ENCODE measurements at places on chromosomes 4 and X.

DNA sequence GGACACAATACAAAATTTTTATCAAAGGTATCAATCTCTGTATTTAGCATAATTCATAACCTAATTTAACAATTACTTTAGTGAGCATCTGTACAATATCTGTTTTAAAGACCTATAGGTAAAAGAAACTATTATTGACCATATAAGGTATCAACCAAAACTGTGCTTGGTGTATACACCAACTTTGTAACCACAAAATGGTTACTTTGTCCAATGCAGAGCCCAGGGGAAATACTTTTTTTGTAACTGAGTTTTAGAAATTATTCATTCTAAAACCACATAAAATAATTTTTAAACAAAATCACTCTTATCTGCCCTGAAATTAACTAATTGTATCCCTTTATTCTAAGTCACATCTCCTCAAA lies 5.0 kb downstream of the CXXC4 start:
- no peak for DNase-seq

- no peak for DNase-seq
These were observed 125.9 kb upstream of the ETNPPL start for GRCh38 chr4:108888769-108889168.

DNA sequence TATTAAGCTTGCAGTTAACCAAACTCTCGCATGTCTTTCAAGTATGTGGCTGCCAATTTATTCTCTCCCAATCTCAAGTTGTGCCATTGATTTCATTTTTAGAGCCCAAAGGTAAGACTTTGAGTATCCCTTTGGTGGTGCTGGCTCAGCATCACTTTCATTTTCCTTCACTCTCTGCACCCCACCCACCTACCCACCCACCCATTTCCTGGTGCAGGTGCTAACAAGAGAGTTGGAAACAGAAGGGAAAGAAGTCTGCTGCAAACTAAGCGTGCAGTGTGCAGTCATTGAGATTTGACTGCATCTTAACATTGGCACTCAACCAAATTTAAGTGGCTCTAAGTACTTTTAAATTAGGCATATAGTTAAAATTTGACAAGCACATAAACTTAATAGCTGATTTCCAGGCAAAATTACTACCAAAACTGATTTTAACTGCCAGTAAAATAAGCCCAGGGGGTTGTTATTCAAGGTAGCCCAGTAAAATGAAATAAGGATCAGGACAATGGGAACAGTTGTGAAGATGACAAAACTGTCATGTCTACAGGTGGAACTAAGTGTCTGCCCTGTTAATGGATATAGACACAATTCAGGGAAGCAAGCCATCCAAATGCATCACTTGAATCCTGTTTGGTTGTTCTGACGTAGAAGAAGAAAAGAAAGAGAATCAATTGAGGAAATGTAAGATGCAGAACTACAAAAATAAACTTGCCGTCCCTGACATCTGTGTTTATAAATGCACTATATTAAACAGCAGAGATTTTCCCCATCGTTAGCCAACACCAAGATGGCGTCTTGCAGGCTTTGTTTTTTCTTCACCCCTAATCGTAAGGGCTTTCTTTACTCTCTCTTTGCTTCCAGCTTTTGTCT lies 184.2 kb downstream of the KDR start:
- DNase-seq = no peak

DNA sequence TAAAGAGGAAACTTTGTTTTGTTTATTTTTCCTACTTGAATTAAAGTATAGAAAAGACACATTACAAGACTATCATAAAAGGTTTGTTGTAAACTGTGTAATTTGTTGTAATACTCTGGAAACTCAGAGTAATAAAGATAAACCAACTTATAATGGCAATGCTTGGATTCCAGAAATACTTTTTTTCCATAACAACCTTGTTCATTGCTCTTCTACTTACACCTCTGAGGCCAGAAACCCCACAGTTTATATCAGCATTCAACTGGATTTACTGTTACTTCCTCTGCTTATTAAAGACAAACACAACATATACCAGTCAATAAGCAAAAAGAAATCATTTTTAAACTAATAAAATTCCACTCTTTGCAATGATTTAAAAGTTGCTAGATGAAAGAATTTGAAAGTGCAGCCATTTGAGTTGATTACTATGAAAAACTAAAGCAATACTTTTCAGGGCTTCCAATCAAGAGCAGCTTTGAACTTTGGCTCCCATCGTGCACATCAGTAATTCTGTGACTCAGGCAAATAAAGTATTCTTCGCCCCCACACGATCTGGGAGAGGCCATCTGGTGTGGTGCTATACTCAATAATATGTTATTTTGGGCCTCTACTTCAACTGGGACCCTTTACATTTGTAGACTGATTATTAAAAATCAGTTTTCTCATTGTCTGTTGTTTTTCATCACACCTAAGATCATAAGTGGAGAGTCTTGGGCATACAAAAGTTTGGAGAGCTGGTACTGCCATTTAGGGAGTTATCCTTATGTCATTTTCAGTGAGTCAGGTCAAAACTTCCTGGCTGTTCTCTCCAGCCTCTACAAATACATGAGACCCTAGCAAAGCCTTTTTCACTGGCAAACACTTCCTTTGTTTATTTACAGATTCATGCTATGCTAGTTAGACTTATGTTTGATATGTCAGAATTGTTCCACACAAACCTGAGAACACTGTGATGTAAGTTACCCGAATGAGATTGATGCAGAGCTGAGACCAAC lies 20.5 kb downstream of the DDIT4L start:
- DNase-seq = no peak

DNA sequence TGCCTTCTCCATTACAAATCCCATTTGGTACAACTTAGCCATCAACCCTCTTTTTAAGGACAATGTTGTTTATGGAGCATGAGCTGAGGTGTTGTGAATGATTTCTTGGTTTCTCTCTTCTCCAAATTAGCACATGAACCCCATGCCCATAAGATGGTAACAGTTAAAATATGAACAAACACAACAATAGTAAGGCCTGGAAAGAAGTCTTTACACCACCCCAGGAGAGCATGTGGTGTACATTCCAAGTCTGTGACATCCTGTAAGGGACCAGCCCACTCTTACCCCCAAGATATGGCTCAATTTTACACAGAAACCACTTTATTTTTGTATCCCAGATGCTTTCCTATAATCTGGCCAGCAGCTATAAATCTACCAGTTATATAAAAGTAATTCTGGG lies 226.1 kb downstream of the COX18 start:
- DNase-seq = no peak

DNA sequence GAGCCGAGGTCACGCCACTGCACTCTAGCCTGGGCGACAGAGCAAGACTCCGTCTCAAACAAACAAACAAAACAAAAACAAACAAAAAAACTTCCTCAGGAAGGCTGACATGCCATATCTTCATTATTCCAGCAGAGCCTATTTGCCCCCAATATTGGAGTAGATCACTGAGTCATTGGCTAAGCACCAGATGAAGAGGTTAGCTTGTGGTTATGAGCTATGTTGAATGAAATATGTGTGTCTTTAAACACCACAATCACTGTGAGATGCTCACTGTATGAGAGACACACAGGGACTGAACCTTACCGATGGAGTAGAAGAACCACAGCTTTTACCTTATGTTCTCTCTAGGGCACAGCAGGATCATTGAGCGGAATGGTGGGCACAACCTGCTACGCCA lies 122.1 kb upstream of the EOLA2 start:
- no peak for DNase-seq

- DNase-seq = peak; percentile 49
These were observed 142.4 kb downstream of the TSPAN5 start for GRCh38 chr4:98516042-98516440.

- DNase-seq = peak; percentile 80
These were observed 15.1 kb downstream of the NOCT start for GRCh38 chr4:139030614-139031235.

- DNase-seq = no peak
These were observed 12.2 kb upstream of the MTMR1 start for GRCh38 chrX:150680974-150681373.
